Cortex of kidney (tissue), 1 donor: ENCODE measurements at places on chromosomes 12 and 14.

GRCh38 chr14:67469954-67470353, 18.6 kb downstream of the TMEM229B start:
- DNase-seq: no peak

DNA sequence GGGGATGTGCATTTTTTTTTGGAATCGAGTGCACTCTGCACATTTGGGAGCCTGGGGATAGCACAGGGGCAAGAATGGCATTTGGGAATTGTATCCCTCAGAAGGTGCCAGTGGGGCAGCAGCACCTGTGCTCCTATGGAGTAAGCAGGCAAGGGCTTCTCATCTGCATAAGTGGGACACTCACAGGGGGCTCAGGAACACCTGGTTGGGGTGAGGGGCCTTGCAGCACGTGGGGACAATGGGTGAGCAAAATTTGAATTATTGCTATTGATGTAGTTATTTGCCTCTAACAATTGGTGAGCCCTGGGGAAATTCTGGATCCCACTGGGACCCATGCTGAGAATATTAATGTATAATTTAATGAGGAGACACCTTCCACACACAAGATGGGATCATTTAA, 274.2 kb downstream of the TTC6 start:
- no peak for DNase-seq

DNA sequence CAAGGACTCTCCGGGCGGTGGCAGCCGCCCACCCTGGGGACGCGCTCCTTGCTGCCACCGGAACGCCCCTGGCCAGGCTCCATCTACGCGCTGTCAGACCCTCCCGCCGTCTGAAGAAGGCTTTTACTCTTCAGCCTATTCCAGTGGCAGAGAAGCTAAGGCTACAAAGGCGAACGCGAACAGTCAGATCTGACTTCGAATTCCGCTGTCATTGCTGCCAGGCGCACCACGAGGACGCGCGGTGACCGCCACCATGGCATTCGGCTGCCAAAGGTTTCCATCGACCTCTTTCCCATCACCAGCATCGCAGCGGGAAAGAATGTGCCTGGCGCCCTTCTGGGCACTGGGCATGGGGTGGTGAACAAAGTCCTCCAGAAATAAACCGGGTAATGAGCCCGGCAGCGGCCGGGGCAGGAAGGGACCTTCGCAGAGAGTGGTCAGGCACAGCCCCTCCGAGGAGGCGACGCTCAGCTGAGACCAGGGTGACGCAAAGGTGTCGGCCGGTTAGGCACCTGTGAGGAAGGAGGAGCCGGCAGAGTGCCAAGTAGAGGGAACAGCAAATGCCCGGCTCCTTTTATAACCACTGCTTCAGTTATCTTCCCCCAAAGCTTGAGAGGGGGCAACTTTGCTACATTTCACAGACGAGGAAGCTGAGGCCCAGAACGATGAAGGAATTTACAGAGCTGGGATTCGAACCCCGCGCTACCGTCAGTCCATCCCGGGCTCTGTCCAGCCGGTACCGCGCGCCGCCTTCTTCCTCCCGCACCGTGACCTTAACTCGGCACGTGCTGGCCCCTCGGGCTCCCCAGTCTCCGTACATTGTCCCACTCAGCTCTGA, 1.9 kb upstream of the RFX4 start:
- DNase-seq: no peak

GRCh38 chr14:95421741-95422140, 94.7 kb downstream of the SYNE3 start:
- no peak for DNase-seq

DNA sequence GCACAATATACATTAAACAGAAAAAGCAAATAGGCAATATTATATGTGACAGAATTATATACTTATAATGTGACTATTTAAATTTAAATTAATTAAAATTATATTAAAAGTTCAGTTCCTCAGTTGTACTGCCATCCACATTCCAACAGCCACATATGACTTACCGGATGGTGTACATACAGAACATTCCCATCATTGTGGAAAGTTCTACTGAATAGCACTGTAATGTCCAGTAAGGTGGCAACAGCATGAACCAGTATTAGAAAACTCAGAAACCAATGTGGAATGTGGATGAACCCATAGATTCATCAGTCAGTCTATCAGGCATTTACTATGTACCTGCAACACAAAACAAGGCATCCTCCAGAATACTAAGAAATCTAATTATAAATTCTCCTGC, 12.4 kb downstream of the ATG14 start:
- DNase-seq: no peak

GRCh38 chr12:106113824-106114446, 24.8 kb downstream of the NUAK1 start:
- no peak for DNase-seq

DNA sequence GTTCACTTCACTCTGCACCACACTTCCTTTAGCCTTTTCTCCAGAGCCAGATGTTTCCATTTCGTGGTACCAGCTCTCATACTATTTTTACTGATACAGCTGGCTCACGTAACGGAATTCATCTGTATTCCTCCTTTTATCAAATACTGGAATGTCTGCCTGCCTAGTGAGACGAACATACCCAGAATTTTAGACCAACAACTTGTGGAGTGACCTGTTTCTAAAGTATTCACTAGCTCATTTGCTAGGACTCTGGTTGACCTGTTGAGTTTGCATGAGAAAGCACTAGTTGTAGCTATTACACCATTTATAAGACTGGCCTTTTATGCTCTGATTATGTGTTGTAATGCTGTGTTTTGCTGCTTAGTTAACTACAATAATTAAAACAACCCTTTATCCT, 22.6 kb downstream of the KCNA5 start:
- no peak for DNase-seq

DNA sequence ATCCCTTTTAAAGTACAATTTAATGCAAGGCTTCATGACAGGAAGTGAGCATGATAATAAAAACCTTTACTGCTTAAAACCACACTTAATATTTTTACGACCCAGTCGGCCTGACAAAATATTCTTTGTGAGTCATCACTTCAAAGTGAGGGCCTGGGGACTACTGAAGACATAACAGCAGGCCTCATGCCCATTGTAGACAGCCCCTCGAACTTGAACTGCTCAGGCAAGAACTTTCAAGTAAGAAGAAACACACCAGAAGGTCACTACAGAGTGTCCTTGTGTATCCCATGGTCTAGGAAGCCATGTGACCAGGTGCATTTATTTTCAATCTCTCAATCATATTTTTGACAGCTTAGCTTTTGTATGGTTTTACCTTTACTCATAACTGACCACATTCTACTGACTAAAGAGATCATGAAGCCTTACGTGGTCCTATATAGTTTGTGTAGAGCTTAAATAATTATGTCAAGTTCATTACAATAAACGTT, 61.4 kb upstream of the MANSC4 start:
- no peak for DNase-seq

- no peak for DNase-seq
These were observed 72.3 kb downstream of the ACADS start for GRCh38 chr12:120797677-120798642.

- no peak for DNase-seq
These were observed 109.3 kb downstream of the FGD4 start for GRCh38 chr12:32508626-32509025.

GRCh38 chr12:113305281-113305856, 29.5 kb downstream of the SLC8B1 start:
- no peak for DNase-seq

DNA sequence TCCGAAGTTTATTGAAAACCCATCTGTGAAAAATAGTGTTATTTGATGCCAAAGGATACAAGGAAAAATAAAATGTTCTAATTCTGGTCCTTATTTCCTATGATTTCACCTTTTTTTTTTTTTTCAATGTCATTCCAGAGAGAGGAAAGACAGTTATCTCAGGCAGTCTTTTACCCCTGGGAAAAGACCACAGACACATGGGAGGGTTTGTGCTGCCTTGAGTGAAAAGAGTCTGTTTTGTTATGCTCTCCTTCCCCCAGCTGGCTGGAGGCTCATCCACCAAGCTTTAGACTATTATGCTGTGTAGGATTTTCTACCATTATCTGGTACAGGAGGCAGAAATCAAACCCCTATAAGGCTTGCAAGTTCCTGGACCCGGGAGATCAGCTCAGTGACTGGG, 151.8 kb downstream of the CRADD start:
- no peak for DNase-seq

GRCh38 chr12:64083285-64084210, 138.5 kb downstream of the KICS2 start:
- DNase-seq: no peak

- DNase-seq: no peak
These were observed 324.1 kb downstream of the C12orf75 start for GRCh38 chr12:105654606-105655005.

DNA sequence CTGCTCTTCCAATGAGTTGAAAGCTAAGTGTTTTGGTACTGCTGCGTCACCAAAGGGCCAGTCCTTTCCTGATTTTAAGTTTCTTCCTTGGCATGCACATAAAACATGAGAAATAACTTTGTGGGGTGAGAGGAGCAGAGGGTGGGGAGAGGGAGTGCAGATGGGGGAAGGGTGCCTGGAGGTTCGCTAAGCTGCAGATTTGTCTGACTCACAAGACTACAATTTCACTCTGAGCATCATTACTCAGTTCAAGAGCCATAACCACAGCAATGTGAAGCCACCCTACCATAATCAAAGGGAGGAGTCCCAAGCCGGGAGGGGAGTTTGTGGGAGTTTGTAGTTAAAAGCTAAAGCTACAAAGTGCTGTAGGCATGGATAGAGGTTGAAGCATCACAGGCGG, 136.1 kb downstream of the ANO2 start:
- no peak for DNase-seq

DNA sequence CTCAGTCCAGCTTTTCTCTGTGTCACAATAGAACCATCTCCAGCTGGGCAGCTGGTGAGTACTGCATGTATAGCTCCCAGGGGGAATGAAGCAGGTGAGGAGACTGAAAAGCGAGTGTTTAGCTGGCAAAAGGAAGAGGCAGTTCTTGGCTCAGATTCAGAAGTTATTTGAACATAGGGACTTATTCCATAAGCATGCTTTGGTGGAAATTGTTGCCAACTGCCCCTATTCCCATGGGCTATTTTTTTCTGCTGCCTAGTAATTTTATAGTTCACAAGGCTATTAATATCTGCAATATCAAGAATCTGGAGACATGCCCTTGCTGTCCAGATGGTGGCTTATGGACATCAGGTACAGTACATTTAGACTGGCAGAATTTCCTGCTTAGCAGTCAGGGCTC, 1112.7 kb downstream of the LRFN5 start:
- DNase-seq: no peak

- no peak for DNase-seq
These were observed 33.8 kb downstream of the CCDC92 start for GRCh38 chr12:123938679-123939480.

DNA sequence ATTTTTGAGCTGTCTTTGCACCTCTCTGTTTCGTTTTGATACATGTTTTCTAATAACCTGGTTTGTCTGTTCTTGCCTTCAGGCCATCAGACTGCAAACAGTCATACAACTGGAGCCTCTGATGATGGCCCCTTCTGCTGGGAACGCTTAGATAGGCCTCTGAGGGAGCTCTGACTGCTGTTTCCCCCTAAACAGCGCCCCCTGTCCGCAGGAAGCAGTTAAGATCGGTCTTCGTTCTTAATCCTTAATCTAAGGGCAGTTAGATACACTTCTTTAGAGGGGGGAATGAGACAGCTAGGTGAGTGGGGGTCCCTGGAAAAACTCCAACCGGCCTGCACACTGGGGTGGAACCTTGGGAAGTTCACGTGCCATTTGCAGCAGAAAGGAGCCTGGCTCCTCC, 1338.8 kb upstream of the SEL1L start:
- no peak for DNase-seq

DNA sequence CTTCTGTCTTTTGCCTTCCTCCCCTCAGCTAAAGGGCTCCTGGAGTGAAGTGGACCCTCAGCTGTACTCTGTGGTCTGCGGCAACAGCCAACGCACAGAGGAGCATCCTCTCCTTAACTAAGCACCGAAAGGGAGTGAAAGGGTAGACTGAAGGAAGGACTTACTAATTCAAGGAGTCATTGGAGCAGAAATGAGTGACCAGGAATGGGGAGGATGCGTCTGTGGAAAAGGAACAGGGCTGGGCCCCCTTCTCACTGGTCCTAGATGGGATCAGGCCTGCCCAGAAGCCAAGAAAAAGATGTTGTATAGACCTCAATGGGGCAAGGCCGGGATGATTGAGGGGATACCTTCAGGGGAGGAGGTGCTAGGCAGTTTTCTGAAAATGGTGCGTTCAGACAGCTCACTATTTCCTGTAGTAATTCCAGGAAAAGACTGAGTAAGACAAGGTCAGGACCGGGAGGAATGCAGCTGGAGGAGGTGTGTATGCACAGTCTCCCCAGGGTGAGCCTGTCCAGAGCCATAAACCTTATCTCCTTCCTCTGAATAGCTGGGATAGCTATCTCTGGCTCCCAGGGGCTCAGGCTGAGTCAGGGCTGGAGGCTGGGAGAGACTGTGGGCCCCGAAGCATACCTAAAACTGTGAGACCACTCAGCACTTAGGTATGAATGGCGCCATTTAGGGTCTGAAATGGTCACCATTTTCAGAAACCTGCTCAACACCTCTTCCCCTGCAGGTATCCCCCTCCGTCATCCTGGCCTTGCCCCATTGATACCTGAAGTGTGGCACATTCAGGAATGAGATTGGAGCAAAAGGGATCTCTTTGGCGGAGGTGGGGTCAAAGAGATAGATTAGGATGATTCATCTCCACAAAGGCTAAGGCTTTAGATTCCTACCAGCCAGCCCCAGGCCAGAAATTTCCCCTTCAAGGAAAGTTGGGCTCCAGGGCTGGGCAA, 20.2 kb upstream of the KRT8 start:
- DNase-seq: no peak

- DNase-seq: no peak
These were observed 111.9 kb downstream of the PAX9 start for GRCh38 chr14:36773558-36773957.

GRCh38 chr12:58424735-58425392, 483.5 kb downstream of the ATP23 start:
- DNase-seq: no peak

- DNase-seq: no peak
These were observed 115.8 kb downstream of the SCFD1 start for GRCh38 chr14:30737916-30738315.

DNA sequence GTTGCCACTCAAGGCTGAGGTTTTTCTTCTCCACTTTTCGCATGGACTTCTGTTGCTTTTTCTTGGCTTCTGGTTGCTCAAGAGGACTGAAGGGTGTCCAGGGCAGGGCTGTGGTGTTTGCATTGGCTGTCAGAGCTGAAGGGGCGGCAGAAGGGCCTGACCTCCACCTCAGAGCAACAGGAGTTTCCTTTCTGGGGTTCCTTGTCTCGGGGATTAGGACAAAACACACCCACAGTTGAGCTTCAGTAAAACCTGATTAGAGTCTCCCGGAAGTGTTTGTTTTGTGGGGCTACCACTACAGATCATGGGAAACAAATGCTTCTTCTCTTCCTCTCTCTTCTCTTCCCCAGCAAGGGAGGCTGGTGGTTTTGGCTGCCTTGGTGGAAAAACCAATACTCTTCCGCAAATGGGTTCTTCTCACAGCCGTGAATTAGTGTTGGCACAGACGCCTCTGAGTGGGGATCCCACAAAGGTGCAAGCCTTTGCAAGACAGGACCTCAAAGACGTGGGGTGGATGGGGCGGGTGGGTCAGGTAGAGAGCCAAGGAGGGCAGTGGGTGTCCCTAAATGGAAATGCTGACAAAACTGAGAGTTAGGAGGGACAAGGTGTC, 317.7 kb upstream of the TBX3 start:
- DNase-seq: no peak
